ENCODE measurements at places on chromosomes 7 and 10.

DNA sequence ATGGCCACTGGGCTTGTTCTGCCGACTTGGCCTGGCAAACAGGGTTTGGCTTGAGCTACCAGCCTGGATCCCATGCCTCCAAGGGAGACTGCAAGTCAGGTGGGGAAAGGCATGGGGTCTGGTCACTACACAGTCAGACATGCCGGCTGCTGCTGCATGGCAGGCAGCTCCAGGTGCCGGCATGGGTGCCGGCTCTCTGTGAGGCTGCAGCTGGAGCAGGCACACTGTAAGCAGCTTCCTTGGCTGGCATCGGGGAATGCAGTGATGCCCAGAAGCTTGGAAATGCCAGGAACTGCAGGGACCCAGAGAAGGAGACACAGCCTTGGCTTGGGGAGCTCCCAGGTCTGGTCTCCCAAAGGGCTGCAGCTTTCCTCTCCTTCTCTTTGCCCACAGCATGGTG lies 305.5 kb upstream of the NRG3 start:
- no peak for DNase-seq

- DNase-seq = no peak
Observed at GRCh38 chr7:100489824-100490223, 6.1 kb downstream of the NYAP1 start.

DNA sequence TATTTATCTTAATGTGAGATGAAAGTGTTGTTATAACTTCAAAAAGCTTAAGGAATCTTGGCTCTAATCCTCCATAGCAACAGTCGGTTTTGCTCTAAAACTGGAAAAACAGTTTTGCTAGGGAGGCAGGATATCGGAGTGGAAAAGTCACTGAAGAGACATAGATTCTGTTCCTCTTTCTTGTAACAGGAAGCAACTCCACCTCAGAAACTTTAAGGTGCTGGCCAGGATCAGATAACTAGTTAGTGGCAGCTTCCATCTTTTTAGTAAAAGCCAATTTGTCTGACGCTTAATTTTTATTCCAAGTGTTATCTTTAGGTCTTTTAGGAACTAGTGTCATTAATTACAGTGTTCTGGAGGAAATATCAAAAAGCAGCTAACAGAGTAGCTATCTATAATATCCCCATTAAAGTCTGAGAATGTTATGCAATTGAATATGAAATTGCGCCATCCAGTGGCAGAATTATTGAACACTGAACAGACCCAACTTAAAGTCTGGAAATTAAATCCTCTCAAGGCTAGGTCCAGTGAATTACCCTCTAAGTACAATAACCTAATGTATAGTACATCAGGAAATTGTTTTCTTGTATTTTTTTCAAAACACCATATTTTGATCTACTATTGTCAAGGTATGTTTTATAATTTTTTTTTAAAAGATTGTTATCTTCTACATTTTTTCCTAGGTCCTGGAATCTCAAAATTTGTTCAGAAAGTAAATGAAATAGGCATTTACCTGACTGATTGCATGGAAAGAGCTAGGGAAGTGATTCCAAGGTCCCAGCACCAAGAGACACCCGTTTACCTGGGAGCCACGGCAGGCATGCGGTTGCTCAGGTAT lies 65.9 kb upstream of the CC2D2B start:
- DNase-seq = no peak

DNA sequence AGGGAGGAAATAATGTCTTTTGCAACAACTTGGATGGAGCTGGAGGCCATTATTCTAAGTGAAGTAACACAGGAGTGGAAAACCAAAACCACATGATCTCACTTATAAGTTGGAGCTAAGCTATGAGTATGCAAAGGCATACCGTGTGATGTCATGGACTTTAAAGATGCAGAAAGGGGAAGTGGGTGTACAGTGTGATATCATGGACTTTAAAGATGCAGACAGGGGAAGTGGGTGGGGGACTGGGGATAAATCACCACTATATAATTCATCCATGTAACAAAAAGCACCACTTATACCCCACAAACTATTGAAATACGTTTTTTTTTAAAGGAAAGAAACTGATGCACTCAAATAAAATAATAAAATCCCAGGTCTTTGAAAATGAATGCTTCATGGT lies 29.5 kb downstream of the LYZL2 start:
- DNase-seq = no peak

Measured in stimulated activated CD8-positive, alpha-beta memory T cell treated with anti-CD3 and anti-CD28 coated beads, Interleukin-7, amount 100 ng/mL, for 1 hour (primary cell).